ENCODE measurements at places on chromosomes 7 and 10.
A peak's percentile ranks its signal among the peaks of the same experiment; 100 is the strongest.

- DNase-seq, result no peak
Measured at GRCh38 chr7:152925412-152926147, 166.0 kb downstream of the ACTR3B start.

- no peak for DNase-seq
Measured at GRCh38 chr10:33861016-33861704, 526.7 kb upstream of the NRP1 start.

DNA sequence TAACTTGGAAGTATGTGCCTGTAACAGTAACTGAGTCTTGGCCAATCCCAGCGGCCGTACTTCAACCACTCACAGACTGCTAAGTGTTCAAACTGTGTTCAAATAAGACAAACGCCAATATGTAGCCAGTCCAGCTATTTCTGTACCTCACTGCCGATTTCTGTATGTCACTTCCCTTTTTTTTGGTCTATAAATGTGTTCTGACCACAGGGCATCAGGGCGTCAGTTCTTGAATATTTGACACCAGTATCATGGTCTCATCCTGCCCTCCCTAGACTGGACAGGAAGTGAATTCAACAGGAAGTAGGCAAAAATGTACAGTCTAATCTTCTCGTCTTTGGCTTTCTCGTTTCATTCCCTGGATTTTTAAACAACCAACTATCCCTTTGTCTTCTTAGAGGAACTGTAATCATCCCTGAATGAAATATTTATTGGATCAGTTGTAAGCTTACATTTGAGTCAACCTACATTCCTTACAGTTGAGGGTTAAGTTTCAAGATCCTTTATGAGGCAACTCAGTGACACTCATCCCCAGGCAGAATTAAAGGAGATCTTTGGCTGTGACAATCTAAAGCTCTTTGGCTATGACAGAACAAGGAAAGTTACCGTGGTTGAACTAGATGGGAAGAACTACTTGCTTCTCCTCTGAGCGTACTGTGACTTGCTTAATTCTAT is 232.7 kb downstream of the NSUN6 start:
- DNase-seq, result no peak

- DNase-seq, result peak; percentile 34
Measured at GRCh38 chr10:89086801-89087521, 96.4 kb downstream of the FAS start.

- peak; percentile 49 for DNase-seq
Measured at GRCh38 chr10:70587045-70587658, 15.4 kb downstream of the PRF1 start.

DNA sequence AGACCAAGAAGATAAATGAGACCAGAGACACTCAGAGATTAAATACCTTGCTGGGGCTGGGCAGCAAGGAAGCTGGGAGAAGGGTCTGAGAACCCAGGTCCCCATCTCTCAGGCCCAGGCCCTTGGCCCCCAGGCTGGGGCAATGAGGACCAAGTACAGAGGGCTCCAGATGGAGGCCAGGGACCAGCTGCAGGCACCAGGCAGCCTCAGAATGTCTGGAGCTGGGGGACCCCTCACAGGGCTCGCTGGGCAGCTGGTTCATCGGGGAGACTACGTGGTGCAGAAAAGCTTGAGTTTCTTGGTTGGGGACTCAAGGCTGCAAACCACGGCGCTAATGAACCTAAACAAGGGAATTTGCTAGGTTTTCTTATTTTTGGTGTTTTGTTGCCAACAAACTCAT is 75.6 kb downstream of the PRKAG2 start:
- DNase-seq, result no peak

- peak; percentile 35 for DNase-seq
Measured at GRCh38 chr7:1920266-1920681, 250.2 kb downstream of the ELFN1 start.

- DNase-seq, result no peak
Measured at GRCh38 chr7:46291050-46291438, 370.0 kb upstream of the IGFBP3 start.

- DNase-seq, result no peak
Measured at GRCh38 chr7:157274991-157275427, 61.8 kb upstream of the DNAJB6 start.

GRCh38 chr10:129969911-129970464 is 5.9 kb upstream of the EBF3 start:
- no peak for DNase-seq

DNA sequence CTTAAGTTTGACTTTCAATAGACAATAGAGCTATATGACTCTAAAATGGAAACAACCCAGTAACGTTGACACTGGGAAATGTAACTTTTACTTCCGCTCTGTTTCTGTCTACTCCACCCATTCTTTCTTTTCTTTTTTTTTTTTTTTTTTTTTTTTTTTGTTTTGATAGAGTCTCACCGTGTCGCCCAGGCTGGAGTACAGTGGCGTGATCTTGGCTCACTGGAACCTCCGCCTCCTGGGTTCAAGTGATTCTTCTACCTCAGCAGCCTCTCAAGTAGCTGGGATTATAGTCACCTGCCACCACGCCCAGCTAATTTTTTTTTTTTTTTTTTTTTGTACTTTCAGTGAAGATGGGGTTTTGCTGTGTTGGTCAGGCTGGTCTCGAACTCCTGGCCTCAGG is 13.9 kb downstream of the PRSS2 start:
- DNase-seq, result peak; percentile 17

DNA sequence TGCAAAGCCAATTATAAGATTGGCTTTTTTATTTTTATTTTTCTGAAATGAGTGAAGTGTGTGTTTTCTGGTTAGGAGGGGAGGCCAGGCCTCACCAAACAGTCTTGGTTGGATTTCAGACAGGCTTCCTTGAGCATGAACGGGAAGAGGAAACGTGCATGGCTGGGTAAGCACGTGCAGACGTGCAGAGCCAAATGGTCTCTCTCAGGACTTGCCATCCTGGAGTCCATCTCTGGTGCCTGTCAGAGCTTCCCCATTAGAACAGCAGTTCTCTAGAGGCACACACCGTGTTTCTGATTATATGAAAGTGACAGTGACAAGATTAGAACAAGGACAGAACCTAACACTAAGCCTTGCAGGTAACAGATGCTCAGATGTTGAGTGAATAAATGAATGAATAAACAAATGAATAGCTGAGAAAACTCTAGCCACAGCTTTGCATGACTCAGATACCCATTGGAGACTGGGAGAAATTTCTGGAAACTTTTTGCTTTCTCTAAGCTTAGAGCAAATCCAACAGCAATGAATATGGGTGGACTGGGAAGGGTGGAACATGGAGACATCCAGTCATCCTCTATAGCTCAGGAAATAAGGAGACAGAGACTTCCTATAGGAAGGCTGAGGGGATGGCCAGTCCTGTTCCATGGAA is 11.8 kb upstream of the CALD1 start:
- no peak for DNase-seq

- DNase-seq, result no peak
Measured at GRCh38 chr7:106659166-106659962, 1.6 kb downstream of the CCDC71L start.

DNA sequence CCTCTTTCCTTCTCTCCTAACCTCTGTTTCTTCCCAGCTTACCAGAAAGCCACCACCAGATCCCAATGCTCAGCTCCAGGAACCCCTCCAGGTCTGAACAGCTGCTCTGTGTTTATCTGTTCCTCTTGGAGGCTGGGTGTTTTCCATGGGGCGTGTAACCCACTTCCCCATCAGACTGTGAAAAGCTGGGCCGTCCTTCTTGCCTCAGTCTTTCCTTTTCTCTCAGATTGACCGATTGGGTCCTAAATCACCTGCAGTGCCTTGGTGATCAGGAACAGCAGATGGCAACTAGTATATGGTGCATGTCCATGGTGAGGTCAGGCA is 4.8 kb downstream of the SH3PXD2A start:
- no peak for DNase-seq

DNA sequence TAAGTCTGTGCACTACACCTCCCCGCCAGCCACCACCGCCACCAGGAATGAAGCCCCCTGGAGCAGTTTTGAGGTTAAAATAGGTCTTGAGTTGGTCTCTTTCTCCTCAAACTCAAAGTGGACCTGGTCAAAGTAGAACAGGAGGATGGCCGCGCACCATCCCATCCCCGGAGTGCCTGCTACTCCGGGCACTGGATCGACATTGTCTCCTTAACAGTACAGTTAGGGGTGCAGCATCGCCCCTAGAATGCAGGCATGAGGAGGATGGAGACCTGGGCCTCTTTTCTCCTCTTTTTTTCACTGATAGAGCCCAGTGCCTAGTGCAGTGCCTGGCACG is 145.5 kb downstream of the SLIT1 start:
- no peak for DNase-seq

- peak; percentile 44 for DNase-seq
Measured at GRCh38 chr10:132588301-132589013, 50.9 kb downstream of the INPP5A start.

- no peak for DNase-seq
Measured at GRCh38 chr7:125126376-125126775, 196.8 kb upstream of the POT1 start.

- DNase-seq, result no peak
Measured at GRCh38 chr10:17854044-17854652, 45.0 kb downstream of the MRC1 start.

- no peak for DNase-seq
Measured at GRCh38 chr10:3735175-3735574, 49.8 kb downstream of the KLF6 start.

GRCh38 chr10:85429126-85429525 is 937.5 kb downstream of the GRID1 start:
- DNase-seq, result no peak

- DNase-seq, result no peak
Measured at GRCh38 chr7:122301858-122302760, 2.4 kb downstream of the FEZF1 start.

- no peak for DNase-seq
Measured at GRCh38 chr10:124640538-124641231, 103.5 kb downstream of the FAM53B start.

DNA sequence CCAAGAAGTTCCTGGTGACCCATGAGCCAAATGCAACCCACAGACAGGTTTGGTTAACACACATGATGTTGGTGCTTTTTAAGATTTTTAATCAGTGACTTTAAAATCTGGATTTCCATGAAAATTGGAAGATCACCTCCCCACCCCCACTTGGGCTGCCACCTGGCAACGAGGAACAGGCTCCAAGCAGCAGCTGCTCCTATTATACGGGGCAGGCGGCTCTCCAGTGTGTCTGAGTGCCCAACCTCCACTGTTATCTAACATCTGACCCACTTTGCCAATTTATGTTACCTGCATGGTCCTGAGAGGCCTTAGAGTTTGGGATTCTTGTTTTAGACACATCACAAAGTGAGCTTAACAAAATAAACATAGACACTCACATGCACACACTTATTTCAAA is 56.4 kb downstream of the SGMS1 start:
- DNase-seq, result no peak

- no peak for DNase-seq
Measured at GRCh38 chr7:44327981-44328380, 2.6 kb upstream of the CAMK2B start.

GRCh38 chr7:25424855-25425254 is 196.6 kb upstream of the NPVF start:
- no peak for DNase-seq

DNA sequence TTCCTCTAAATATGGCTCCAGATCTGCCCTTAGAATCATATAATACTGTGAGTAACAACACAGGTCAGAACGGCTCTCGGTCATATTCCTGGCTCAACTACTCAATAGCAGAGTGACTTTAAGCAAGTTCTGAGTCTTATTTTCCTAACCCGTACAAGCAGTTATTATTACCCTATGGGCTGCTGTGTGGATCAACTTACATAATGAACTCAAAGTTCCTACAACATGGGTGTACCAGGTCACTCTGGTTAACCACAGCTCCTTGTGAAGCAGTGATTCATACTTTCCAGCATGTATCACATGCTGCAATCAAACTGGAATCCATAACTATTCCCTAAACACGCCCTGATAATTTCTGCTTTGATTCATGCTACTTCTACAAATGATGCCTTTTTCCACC is 107.3 kb downstream of the LRRN3 start:
- peak; percentile 23 for DNase-seq

DNA sequence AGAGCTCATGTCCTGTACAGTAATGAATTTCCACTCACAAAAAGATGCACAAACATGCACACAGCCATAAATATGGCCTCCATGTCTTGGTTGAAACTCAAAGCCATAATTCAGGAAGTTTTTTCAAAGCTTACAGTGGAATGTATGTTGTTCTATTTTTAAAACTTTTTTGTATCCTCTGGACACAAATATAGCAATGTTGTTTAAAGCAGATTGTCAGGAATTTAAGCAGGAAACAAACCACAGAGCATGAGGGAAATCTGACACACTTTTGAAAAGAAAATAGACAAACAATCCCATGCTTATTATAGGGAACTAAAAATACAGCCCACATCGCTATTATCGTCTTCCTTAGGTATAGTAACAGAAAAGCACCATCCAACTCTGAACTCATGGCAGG is 21.5 kb downstream of the LRRN3 start:
- DNase-seq, result no peak

- DNase-seq, result no peak
Measured at GRCh38 chr7:81694711-81695110, 75.1 kb downstream of the HGF start.

DNA sequence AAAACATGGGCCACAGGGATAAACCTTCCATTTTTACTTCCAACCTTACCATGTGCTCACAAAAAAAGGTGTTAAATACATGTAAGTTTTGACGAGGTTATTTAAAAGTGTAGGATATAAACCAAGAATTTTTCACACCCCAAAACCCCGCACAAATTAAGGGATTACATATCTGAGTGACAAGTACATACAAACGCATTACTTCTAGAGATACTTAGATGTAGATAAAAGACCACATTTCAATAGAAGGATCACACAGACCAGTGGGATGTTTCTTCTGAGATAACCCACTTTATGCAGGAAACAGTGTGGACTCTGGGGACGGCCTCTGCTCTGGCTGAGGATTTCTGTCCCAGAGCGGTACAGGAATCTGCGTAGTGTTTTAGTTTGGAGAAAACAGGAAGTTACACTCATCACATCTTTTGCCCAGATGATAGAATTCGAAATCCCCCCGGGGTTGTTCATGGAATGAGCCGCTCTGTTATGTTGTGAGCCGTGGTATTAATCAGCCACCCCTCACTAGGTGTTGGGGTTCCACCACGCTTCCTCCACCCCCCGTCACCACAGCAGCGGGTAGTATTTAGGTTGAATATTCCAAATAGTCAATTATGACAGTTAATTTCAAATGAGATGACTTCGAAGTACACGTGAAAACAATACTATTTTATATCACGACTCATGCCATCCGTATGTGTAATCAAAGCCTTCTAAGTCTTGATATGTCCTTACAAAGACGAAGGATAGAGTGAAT is 1.3 kb upstream of the CUL1 start:
- DNase-seq, result peak; percentile 76

DNA sequence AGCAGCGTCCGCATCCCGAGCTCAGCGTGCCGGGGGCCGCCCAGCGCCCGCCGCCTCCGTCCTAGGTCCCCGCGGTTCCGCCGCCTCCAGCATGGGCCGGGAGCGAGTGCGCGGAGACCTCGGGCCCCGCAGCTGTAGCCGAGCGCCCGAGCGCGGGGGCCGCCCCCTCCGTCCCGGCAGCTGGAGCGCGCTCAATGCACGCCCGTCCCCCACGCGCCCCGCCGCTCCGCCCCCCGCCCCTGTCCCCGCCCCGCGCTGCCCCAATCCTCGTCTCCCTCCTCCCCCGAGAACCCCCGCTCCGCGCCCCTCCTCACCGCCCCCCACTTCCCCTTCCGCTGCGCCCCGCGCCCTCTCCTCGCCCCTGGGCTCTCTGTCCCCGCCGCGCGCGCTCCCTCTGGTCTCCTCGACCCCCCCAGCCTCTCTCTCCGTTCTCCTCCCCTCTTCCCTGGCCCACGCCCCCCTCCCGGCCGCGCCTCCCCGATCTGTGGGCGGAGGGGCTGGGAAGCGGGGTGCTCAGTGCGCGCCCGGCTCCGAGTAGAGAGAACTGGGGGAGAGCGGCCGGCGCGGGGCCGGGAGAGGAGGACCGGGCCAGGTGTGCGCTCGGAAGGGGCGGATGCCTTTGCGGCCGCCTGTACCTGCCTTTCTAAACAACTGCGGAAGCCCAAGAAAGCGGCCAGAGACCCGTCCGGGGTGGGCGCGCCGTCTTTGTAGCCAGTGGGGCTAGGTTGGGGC is at the start of gene VIPR2:
TSS of gene VIPR2 (minus strand) at position 110 of the 732 bp plus-strand sequence. CDS start at position 14, 96 bp downstream.
- DNase-seq, result no peak
